ENCODE measurements at places on chromosomes 4 and X.
A peak's percentile ranks its signal among the peaks of the same experiment; 100 is the strongest.

DNA sequence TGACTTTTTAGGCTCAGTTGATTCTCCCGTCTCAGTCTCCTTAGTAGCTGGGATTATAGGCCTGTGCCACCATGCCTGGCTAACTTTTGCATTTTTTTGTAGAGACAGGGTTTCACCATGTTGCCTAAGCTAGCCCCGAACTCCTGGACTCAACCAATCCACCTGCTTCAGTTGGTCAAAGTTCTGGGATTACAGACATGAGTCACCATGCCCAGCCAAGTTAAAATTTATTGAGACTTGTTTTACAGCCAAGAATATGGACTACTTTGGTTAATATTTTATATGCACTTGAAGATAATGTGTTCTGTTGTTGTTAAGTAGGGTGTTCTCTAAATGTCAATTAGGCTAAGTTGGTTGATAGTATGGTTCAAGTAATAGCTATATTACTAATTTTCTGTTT is 58.7 kb downstream of the CYTL1 start:
- DNase-seq = no peak

- DNase-seq = peak; percentile 64
These were observed 662.2 kb upstream of the BOD1L1 start for GRCh38 chr4:14289708-14290107.

GRCh38 chr4:184728858-184729257 is 5.0 kb downstream of the CENPU start:
- peak; percentile 35 for DNase-seq

DNA sequence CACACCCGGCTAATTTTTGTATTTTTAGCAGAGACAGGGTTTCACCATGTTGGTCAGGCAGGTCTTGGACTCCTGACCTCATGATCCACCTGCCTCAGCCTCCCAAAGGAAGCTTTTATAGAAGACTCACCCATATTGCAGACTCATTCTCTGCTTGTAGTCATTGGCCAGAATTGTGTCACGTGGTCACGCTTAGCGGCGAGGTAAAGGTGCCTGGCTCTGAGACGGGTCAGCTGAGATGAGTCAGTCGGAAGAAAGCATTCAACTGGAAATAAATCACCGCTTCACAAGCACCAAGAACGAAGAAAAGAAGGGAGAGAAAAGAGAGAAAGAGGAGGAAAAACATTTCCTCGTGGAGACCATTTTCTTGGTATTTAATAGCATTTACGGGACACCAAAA is 218.8 kb upstream of the NOCT start:
- DNase-seq = no peak

GRCh38 chrX:79259073-79259689 is 108.0 kb downstream of the ITM2A start:
- DNase-seq = no peak

- DNase-seq = no peak
These were observed 41.5 kb downstream of the BTC start for GRCh38 chr4:74752798-74753197.

GRCh38 chr4:138727731-138728130 is 287.9 kb upstream of the NOCT start:
- no peak for DNase-seq

DNA sequence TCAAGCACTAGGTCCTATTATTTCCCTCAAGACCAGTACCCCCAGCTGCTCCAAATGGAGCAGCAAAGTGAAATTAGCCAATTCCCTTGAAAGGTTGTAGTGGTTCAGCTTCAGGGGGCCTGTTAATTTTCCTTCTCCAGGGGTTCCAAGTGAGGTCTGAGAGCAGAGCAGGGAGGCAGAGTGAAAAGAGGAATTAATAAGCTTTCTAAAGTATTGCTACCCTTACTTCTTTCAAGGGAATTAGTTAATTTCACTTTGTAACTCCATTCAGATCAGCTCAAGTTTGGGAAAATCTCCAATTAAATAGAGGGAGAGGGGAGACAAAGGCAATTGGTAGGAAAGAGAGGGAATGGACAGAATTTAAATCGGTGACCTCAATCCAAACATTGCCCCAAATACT is 78.7 kb upstream of the SLC7A11 start:
- DNase-seq = no peak

DNA sequence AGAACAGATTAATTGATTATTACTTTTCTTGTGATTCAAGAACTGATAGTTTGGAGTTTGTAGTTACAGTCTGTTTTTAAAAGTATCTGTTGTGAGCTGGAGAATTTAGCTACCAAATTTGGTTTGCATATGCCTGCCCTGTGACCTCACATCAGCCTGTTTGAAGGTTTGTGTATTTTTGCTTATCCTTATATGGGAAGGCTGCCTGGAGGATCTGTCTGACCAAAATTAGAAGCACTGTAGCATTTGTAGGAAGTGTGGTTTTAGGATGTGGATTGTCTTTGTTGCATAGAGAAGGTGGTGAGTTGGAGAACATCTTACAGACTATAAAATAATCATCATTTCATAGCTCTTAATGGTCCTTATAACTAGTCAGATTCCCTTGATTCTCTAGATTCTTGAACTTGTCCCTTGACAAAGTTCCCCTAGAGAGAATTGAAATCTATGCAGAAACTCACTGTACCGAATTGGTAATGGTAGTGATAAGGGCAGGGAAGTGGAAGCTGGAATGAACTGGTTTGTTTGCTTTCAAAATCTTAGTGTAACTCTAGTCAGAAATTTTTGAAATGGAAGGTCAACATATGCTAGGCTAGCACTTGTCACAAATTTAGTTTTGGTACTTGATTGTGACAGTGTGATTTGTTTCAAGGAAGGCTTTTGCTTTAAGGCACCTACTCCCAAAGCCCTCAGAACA is 57.3 kb downstream of the SH3BGRL start:
- DNase-seq = peak; percentile 4

GRCh38 chr4:151600432-151600831 is 160.4 kb downstream of the GATB start:
- DNase-seq = no peak

GRCh38 chr4:90960840-90961239 is 833.6 kb downstream of the CCSER1 start:
- DNase-seq = no peak

DNA sequence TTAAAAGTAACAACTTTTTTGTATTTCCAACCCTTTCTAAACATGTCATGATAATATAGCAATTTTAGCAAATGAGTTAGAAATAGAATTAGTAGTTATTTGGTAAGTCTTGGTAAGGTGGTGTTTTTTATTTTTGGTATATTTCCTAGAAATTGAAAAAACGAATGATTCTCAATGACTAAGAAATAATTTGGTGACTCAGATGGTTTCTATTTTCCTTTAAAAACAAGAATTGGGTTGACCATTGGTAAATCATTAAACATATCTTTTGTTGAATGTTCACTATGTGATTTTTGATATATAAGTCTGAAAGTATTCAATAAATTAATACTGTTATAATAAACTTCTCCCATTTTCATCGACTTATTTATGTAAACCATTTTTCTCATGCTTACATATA is 206.2 kb upstream of the BANK1 start:
- no peak for DNase-seq

DNA sequence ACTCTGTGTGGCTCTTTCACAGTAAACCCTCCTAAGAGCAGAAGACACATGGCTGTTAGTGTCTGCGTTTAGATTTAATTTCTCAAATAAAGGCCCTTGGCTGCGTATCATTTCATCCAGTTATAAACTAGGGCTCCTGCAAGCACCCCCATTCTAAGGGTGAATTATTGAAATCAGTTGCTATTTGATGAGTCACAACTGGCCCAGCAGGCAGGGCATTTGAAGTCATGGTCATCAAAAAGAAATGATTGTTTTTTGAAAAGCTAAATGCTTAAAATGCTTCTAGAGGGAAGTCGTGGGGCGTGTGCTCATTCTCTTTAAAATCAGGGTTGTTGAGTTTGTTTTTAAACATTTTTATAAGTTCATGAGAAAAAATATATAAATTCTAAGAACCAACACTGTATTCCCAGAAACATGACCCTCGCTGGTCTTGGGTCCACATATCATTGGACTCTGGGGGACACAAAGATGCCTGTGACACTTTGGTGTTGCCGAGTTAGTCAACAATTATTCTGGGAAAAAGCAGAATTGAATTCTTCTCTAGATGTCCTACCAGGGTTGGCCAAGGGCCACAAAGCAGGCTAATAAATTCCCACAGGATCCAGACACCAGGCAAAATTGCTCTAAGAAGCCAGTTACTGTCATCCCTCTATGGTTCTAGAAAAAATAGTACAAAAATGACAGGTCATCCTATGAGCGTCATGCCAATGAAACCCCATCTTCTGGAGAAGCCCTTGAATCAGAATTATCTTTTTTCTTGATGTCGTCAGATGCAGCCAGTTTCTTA is 99.5 kb upstream of the MYOZ2 start:
- DNase-seq = no peak

GRCh38 chr4:89108091-89108490 is 3.2 kb upstream of the TIGD2 start:
- no peak for DNase-seq

DNA sequence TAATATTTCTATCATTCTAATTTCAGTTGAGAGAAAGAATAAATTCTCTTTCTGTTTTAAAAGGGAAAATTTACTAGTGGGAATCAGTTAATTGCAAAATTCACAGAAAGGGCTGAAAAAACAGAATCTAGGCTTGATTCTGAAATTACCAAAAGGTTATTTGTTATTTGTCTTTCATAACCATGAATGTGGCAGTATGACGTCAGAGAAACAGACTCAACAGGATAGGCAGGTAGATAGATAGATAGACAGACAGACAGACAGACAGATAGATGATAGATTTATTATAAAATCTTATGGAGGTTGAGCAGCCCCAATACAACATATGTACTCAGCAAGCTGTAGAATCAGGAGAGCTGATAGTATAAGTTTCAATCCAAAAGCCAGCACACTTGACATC is 311.0 kb downstream of the ADAM29 start:
- no peak for DNase-seq

GRCh38 chr4:57193209-57193810 is 83.1 kb upstream of the IGFBP7 start:
- no peak for DNase-seq

GRCh38 chr4:6426571-6427438 is 45.6 kb downstream of the PPP2R2C start:
- no peak for DNase-seq

GRCh38 chrX:86021652-86022289 is 25.6 kb downstream of the CHM start:
- DNase-seq = no peak

- no peak for DNase-seq
These were observed 108.1 kb downstream of the TSPAN7 start for GRCh38 chrX:38669428-38669827.

DNA sequence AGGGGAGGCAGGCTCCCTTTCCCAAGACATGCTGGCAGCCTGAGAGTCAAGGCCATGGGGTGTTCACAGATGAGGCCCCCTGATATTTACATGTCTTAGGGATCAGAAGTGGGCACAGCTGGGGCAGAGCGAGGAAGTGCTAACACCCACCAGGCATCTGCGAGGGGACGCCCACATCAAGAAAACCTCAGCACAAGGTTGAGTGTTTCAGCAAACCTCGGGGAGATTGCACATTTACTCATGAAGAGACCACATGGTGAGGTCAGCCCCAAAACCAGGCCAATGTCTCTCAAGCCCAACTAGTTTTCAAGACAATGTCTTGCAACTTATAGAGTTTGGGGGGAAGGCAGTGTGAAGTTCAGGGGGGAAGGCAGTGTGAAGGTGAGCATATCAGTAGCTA is 55.2 kb downstream of the CLNK start:
- DNase-seq = no peak

DNA sequence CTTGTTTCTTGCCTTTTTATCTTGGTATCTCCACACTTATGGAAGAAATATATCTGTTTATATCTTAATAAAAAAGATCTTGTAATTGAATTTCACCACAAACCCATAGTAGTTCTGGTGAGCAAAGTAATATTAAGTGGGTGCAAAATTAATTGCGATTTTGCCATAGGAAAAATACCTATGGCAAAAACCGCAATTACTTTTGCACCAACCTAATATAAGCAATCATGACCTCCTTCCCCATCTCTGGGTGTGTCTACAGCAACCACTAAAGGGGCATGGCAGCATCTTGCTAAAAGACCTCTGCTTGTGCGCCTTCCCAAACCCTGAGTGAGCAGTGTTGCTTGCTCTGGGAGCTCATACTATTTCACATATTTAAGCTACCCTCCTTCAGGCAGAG is 124.2 kb upstream of the GUCY1A1 start:
- DNase-seq = no peak

- DNase-seq = no peak
These were observed 348.0 kb upstream of the NR3C2 start for GRCh38 chr4:148790246-148790645.

DNA sequence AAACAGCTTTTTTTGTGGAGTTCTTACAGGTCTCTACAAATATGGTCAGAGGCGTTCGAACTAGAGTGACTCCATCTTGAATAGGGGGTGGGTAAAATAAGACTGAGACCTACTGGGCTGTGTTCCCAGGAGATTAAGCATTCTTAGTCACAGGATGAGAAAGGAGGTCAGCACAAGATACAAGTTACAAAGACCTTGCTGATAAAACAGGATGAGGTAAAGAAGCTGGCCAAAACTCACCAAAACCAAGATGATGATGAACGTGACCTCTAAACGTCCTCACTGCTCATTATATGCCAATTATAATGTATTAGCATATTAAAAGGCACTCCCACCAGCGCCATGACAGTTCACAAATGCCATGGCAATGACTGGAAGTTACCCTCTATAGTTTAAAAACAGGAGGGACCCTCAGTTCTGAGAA is 42.8 kb upstream of the SPP1 start:
- DNase-seq = no peak

DNA sequence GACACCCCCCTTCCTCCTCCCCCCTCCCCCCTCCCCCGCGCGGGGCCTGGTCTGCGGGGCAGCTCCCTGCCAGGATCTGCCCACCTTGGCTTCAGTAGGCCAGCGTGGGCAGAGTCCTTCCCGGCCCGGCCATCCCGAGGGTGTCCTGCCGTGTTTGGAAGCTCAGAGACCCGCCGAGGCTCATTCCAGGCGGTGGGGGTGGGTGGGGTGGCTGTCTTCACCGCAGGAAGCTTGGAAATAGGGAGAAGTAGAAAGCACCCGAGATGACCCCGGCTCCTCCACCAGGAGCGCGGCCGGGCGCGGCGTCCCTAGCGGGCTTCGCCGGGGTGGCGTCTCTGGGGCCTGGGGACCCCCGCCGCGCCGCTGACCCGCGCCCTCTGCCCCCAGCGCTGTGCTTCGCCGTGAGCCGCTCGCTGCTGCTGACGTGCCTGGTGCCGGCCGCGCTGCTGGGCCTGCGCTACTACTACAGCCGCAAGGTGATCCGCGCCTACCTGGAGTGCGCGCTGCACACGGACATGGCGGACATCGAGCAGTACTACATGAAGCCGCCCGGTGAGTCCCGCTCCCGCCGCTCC is 1.6 kb downstream of the NAT8L start:
- DNase-seq = no peak

DNA sequence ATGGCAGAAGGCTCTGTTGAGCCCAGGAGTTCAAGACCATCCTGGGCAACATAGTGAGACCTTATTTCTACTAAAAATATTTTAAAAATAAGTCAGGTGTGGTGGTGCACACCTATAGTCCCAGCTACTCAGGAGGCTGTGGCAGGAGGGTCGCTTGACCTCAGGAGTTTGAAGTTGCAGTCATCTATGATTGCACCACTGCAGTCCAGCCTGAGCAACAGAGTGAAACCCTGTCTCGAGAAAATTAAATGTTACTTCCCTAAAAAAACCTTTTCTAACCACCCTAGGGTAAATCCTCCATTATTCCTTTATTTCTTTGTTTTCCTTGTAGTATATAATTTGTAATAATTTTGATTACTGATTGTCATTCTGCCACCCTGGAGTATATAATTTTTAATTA is 7.9 kb downstream of the FAM200B start:
- DNase-seq = no peak

All from MCF 10A (cell line).